ENCODE measurements at places on chromosomes 11 and 22.

DNA sequence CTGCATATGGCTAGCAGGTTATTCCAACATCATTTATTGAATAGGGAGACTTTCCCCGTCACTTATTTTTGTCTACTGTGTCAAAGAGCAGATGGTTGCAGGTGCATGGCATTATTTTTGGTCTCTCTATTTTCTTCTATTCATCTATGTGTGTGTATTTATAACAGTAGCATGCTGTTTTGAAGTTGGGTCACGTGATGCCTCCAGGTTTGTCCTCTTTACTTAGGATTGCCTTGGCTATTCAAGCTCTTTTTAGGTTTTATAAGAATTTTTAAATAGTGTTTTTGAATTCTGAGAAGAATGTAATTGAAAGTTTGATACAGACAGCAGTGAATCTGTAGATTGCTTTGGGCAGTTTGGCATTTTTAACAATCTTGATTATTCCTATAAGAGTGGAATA, 770.6 kb downstream of the CNTN5 start:
- no peak for DNase-seq

DNA sequence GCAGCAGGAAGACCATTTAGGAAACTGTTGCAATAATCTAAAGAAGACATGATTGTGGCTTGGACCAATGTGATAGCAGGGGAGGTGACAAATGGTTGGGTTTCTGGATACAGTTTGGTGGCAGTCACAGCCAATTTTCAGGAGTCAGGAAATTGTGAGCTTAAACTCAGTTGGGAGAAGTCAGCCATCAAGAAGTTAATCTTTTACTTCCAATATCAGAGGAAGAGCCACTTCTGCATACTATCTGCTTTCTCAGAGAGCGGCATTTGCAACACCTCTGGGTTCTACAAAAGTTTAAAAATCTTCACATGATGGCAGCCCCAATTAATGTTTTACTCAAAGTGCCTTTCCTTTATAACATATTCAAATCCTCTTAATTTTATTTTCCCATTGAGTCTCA, 33.7 kb upstream of the PDE3B start:
- DNase-seq, result no peak

DNA sequence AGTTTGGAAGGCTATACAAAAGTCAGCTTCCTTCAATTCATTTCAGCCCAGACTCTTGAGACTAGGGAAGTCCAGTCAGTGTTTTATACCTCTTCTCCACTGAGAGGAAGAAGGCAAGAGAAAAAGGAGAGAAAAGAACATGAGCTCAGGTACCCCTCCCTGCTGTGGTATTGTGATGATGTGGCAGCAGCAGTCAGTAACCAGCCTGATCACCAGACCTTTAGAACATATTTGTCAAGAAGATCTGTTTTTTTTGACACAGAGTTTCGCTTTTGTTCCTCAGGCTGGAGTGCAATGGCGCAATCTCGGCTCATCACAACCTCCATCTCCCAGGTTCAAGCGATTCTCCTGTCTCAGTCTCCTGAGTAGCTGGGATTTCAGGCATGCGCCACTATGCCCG, 21.2 kb upstream of the RPS13 start:
- DNase-seq, result no peak

DNA sequence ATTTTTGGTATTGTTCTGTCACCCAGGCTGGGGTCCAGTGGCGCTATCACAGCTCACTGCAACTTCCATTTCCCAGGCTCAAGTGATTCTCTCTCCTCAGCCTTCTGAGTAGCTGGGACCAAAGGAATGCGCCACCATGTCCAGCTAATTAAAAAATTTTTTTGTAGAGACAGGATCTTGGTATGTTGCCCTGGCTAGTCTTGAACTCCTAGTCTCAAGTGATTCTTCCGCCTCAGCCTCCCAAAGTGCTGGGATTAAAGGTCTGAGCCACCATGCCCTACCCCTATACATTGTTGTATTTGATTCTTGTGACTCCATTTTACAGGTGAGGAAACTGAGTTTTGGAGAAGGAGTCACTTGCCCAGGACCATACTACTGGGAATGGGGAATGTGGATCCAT, 11.9 kb downstream of the KIAA1671 start:
- DNase-seq, result no peak

DNA sequence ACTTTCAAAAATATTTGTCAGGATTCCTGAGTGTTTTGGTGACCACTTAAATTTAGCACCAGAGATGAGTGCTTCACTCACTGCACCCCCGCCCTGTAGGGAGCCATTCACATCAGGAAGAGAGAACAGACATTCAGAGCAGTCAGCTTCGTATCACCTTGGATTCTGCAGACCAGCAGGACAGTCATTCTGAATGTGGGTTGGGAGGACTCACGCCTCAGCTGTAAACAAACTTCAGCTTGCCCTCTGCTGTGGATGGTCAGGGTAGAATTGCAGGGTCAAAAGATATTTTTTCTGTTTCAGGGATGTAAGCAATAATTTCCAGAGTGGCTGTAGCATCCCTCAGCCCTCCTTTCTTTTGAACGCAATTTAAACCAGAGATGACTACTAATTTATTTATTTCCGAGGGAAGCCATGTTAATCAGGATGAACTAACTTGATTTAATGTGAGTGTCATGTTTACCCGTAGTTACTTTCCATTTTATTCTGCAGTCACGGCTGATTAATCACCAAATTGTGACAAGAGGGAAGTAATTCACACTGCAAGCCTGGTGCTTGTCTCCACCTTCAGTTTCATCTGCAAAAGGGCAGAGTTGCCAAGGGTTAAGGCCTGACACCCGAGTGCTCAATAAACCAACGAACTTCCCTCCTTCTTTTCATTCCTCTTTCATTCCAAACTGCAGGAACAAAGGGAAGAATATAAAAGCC, 174.2 kb upstream of the DDI1 start:
- no peak for DNase-seq

GRCh38 chr11:47551086-47551485, 1.8 kb downstream of the CELF1 start:
- no peak for DNase-seq

GRCh38 chr11:88454881-88455280, 117.3 kb upstream of the CTSC start:
- DNase-seq, result no peak

DNA sequence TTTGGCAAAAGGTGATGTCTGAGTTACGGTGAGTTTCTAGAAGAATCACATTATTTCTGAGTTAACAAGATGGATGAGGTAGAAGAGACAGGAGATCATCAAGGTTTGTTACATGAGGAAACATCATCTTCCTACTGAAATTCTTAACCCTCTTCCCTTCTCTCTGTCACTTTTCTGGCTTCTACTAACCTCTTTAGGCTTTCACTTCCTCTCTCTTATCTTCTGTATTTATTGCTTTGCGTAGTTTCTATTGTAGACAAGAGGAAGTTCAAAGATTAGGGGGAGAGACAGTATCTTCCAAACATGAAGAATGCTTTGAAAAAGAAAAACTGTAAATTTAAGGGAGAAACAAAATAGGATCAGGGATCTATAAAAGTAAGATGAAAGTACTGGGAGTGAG, 75.4 kb downstream of the TRPC6 start:
- no peak for DNase-seq

- no peak for DNase-seq
Measured at GRCh38 chr11:114061681-114062049, 2.2 kb downstream of the ZBTB16 start.

- peak; percentile 77 for DNase-seq
Measured at GRCh38 chr22:31089160-31090100, 8.3 kb downstream of the SMTN start.

- DNase-seq, result no peak
Measured at GRCh38 chr11:59423835-59424234, 2.4 kb downstream of the OR5A2 start.

- DNase-seq, result no peak
Measured at GRCh38 chr22:38131399-38131798, 20.9 kb upstream of the BAIAP2L2 start.

Data from GM12891 (cell line).